C1 segment of cervical spinal cord (tissue), 14 donors: ENCODE measurements at places on chromosomes 12 and 14.

GRCh38 chr14:71952381-71953363, 20.4 kb downstream of the RGS6 start:
- no peak for DNase-seq

- DNase-seq = no peak
Observed at GRCh38 chr12:123223241-123223668, 9.7 kb downstream of the MPHOSPH9 start.

DNA sequence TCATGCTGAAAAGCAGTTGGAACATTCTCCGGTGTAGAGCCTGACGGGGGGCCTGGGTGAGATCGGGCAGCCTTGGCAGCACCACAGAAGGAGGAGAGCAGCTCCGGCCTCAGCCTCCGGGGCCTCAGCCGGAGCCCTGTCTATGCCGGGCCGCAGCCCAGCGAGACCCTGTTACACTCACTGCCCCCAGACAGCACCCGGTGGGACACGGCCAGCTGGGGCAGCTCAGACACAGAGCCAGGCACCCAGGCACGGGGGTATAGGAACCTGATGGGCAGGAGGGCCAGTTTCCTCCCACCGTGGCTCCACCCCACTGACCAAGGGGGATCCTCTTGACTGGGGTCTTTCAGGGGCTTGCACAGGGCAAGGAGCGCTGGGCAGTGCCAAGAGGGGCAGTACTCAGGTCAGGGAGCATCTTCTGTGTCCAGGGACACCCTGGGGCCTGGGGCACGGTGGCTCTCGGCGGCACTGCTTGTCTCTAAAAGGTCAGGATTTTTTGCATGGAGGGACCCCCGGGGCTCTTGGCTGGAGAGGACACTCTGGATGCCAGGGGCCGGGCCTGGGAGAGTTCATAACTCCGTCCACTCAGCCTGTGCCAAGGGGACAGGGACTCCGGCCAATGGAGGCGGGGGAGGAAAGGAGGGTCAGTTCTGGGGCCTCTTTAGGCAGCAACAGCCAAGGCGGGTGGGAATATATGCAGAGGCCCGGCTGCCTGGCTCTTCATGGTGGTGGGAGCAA, 9.4 kb downstream of the INF2 start:
- DNase-seq = peak; percentile 34

- no peak for DNase-seq
Observed at GRCh38 chr14:95064256-95064655, 93.1 kb downstream of the DICER1 start.

DNA sequence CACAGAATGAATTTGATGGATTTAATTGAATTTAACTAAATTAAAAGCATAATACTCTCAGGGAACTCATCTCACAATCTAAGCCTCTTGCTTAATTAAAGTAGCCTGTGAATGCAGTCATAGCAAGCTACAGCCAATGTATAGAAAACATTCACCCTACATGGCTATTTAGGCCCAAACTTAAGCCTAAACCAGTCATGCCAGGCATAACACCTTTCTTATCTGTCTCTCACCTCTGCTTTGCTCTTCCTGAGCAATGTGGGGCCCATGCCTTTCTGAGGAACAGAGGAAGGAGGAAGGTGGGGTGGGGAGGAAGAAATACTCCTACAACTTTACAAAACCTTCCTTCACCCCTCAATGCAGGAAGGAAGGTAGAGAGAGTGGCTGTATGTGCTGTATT, 29.1 kb downstream of the IFNG-AS1 start:
- no peak for DNase-seq

GRCh38 chr14:50061664-50062437, 54.5 kb downstream of the VCPKMT start:
- no peak for DNase-seq

GRCh38 chr12:19893514-19893913, 454.2 kb downstream of the AEBP2 start:
- no peak for DNase-seq

- no peak for DNase-seq
Observed at GRCh38 chr14:30159374-30159773, 231.7 kb upstream of the PRKD1 start.

DNA sequence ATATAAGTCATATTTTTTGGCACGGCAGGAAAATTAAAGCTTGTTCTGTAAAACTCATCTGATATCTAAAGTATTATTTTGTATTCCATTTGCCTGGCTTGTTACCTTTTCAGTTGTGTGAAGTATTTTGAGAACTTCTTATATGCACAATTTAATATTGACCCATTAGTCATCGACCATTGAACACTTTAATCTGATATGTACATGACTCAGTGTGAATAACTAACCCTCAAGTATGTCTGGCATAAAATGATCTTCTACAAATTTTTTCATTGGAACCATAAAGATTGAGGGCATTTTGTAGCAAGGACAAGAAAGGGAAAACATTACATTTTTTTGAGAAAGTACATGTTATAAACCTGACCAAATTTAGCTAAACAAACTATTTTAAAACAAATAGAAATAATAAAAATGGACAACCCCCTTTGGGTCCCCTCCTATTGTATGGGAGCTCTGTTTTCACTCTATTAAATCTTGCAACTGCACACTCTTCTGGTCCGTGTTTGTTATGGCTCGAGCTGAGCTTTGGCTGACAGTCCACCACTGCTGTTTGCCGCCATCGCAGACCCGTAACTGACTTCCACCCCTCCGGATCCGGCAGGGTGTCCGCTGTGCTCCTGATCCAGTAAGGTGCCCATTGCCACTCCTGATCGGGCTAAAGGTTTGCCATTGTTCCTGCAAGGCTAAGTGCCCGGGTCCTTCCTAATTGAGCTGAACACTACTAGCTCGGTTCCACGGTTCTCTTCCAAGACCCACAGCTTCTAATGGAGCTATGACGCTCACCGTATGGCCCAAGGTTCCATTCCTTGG, 118.8 kb downstream of the SLC6A15 start:
- DNase-seq = no peak

- DNase-seq = no peak
Observed at GRCh38 chr12:115313929-115314328, 630.0 kb upstream of the TBX3 start.

DNA sequence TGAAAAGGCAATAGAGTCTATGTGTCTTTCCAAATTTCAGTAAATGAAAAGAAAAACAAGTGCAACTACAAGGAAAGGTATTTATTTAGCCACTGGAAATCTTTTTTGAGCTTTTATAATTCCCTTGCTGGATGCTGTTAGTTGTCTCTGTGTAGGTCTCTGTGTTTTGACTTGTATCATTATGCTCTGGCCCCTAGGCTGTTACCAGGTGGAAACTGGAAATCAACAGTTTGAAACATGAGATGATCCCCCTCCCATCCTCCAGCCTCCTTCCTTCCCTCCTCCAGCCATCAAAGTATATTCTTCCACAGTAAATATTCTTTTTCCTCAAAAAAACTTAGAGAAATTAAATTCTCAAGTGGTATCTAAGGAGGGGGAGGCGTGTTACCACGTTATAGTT, 934 bp upstream of the DCN start:
- DNase-seq = no peak

DNA sequence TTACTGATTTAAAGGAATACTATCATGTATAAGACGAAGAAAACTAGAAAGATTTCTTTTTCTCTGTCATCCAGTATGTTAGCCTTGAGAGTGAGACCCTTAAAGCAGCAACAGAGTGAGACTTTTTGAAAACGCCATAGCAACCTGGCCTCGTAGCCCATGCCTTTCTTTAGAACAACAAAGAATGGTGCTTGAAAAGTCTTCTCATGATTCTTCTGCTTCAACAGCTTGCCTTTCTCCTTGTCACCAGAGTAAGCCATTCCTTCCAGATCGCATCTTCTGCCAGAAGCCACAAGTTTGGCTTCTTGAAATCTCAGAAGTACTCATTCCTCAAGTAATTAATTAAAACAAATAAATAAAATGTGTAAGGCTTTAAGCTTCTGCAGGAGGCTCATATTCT, 109.3 kb downstream of the PDE3A start:
- DNase-seq = no peak

DNA sequence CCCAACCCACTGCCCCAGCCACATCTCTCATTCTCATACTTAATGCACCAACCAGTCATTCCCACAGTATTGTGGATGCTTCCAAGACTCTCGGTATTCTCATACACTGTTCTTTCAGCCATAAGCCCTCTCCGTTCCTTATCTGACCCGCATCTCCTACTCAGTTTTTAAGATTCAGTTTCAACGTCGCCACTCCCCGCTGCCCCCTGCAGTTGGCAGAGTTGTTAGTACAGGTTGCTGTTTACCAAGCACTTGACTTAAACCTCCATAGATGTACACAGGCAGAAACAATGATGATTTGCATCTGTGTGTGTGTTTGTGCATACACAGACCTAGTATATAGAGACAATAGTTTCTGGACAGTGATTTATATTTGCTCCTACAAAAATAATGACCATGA, 40.2 kb downstream of the PAH start:
- no peak for DNase-seq

DNA sequence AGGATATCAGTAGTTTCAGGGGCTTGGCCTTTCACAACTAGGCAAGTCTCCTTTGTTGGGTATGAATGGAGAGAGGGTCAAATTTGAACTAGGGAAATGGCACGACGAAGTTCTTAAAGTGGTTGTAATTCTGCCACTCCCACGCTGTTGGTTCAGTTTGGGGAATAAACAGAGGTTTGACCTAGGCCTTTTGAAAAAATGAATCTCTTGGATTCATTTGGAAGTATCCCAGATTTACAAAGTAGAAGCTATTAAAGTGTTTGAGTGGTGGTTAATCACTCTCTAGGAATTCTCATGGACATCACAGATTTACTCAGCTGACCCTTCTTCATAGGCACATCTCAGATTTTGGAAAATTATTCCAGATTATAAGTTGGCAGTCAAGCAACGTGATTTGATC, 14.8 kb downstream of the BATF start:
- DNase-seq = no peak

DNA sequence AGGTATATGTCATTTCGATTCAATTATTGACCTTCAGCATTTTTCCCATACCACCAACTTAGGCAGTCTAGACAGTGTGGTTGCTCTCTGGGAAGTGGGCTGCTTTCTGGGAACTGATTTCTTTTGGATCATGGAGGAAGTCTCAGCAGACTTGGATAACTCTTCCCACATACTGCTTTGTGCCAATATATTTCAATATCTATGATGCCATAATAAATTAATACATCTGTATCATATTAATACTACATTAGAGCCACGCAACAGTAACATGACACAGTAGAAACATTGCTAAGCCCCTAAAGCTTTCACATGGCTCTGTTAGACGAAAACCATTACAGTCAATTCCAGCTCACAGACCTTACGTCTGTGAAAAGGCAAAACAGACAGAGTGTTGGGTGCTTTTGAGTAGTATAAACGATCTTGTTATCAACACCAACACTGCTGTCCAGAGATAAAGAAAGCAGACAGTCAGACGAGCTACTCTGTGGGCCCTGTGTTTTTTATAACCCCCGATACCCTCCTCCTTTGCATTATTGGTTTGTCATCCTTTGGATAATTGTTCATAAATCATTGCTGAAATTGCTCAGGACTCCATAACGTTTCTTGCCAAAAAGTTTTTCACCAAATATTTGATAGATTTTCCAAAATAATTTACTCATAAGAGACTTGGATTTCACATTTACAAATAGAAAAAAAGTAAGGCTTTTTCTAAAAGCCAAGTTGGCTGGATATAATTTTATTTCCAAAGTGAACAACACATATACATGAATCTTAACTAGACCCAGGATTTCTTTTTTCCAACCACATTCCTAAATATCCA, 439.7 kb downstream of the ADAMTS20 start:
- DNase-seq = no peak

DNA sequence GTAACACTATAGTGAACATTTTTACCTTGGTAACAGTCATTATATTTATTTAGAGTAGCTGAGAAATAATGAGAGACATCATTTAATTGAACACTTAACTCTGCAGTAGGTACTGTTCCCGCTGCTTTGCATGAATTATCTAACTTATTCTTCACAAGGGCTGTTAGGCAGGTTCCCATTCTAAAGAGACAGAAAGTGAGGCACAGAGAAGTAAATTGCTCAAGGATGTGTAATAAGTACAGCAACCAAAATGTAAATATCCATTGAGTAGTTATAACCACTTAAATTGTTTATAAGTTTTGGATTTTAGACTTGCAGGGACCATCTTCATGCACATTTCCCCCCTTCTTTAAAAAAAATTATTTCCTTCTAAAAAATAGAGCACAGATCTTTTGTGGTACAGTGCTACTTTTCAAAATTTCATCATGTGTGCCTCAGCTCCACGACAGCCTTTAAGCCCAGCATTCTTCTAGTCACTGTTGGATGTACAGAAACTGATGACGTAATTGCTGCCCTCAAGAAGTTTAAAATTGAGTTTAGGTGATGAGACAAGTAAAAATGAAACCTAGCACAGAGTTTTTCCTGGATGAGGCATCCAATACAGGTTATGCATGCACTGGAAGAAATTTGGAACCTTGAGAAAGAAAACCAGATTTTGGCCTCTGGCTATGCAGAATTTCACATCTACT, 6.0 kb upstream of the MANSC4 start:
- no peak for DNase-seq
